Heart left ventricle (tissue), 16 donors: ENCODE measurements at places on chromosomes 4 and X. TPM values are rescaled to one million over a fixed set of nuclear protein-coding genes. Genes with fewer than 3 reads are reported as not detected.

NEIL3 gene
- not detected for total RNA-seq

OPRPN gene
- total RNA-seq = not detected

FAM9C gene
- total RNA-seq = 0.44 TPM

SLC16A2 gene
- total RNA-seq = 4.7 TPM

PROM1 gene
- total RNA-seq = 30.5 TPM

EPHA5 gene
- total RNA-seq = 0.05 TPM

NPY2R gene
- total RNA-seq = not detected

IL21 gene
- not detected for total RNA-seq

RLIM gene
- total RNA-seq = 24.6 TPM
